ENCODE measurements at places on chromosomes 1 and 21. TPM values are rescaled to one million over a fixed set of nuclear protein-coding genes. Genes with fewer than 3 reads are reported as not detected.
A peak's percentile ranks its signal among the peaks of the same experiment; 100 is the strongest.

GRCh38 chr1:157399984-157400382 is 152.3 kb downstream of the FCRL5 start:
- DNase-seq: no peak

GRCh38 chr1:56411484-56412180 is 167.7 kb downstream of the PLPP3 start:
- DNase-seq: peak; percentile 79

DNA sequence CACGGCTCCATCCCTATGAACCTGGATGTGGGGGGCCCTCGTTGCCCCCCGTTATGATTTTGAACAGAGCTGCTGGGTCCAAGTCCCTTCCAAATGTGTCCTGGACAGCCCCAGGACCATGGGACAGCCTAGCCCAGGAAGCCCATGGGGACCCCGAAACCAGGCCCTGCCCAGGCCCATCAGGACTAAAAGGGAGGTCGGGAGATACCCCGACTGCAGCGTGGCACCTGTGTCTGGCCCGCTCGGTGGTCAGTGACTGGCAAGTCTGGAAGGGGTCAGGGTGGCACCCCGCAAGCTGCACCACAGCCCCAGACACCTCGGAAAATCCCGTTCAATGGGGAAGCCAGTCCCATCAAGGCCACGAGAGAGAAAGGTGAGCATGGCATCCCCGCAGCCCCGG is 10.4 kb upstream of the SRARP start:
- no peak for DNase-seq

GRCh38 chr1:21287905-21288514 is 2.3 kb downstream of the ECE1 start:
- no peak for DNase-seq

DNA sequence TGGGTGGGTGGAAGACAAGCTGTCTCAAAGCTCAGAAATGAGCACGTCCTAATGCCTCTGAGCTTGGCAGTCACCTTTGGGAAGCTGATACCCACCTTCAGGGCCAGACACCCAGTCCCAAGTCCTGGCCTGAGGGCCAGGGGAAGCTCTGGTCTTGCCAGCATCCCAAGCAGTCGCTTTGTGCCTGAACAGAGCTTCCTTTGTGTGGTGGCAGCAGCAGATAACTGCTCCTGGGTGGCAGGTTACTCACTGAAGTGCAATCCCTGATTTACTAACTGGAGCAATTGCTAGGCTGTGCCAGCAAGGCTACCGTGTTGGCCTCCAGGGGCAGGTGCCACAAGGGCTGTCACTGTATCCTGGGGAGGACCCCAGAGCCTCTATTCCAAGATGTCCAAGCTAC is 40.4 kb upstream of the GRHL3 start:
- DNase-seq: no peak

- DNase-seq: no peak
Observed at GRCh38 chr1:36098650-36099365, 10.1 kb downstream of the ADPRS start.

DNA sequence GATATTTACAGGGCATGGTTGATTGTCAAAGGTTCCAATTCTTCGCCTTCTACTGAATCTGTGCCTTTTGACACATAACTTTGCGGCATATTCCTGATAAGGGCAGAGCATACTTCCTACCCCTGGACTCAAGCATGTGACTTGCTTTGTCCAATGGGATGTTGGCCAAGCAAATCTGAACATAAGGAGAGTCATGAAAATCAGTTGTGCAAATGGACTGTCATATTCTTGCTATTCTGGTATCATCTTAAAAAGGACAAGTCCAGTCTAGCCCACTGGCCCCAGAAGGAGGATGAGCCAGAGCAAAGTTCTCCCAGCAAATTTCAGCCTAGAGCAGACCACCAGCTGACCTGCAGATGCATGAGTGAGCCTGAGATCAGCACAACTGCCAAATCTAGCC is 41.0 kb upstream of the MUTYH start:
- DNase-seq: no peak

- no peak for DNase-seq
Observed at GRCh38 chr1:228073857-228074545, 8.5 kb upstream of the ARF1 start.

- DNase-seq: no peak
Observed at GRCh38 chr1:178986204-178986603, 39.5 kb upstream of the FAM20B start.

- peak; percentile 80 for DNase-seq
Observed at GRCh38 chr1:59107516-59107915, 189.4 kb upstream of the FGGY start.

- no peak for DNase-seq
Observed at GRCh38 chr1:159092036-159092760, 15.6 kb upstream of the AIM2 start.

DNA sequence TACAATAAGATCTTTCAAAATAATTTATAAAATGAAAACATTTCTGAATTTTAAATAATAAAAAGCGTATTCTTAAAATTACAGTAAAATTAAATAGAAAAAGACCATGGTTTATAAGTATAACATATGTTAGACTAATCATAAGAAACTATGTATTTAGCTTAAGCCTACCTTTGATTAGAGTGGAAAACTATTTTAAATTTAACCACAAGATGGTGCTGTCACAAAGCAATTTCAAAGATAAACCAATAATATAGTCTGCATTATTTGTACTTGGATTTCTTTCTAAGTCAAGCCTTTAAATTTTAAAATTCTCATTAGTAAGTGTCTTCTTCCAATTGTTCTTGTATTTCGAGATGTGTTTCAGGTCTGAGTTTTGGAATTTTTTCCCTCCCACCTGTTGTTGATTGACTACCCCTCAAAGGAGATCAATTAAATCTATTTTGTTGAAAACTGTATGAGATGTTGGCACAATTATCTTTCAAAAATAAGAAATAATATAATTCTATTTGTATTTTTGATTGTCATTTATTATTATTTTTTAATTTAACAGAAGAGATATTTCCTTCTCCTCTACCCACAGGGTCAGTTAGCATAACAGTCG is 459.8 kb downstream of the KCNT2 start:
- DNase-seq: no peak

UBIAD1 gene
- 13.2 TPM for total RNA-seq

MTF2 gene
- total RNA-seq: 7.0 TPM

SH3D21 gene
- 3.3 TPM for total RNA-seq

C8B gene
- total RNA-seq: not detected

ZNF593 gene
- total RNA-seq: 23.2 TPM

OTUD7B gene
- 32.6 TPM for total RNA-seq

OLIG2 gene
- not detected for total RNA-seq

VHLL gene
- not detected for total RNA-seq
